ENCODE measurements at places on chromosomes 5 and 9.

DNA sequence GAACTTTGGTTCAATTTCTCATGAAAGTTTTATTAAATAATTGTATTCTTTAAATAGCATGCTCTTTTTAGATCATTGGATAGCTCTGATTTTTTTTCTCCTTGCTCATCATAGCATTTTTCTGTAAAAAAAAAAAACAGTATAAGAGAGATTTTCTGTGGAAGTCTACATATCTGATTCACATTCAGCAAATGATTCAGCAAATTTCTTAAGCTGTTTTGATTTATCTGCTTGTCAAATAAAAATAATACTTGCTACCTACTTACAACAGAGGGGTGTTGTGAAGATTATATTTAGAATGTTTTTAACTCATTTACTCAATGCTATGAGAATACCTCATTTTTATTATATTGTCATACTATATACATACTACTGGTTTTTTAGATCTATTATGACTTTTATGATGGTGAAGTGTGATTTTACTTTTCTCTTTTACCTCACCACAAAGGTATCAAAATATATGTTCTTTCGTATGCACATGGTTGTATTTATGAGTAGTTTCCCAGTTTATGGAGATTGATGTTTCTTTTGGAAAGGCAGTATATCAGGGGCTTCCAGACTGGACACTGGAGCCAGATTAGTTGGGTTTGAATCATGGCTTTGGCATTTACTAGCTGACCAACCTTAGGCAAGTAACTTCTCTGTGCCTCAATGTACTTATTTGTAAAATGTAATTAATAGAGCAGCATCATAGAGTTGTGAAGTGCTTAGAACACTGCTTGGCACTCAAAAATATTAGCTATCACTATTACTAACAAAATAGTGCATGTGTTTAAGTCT is 25.5 kb downstream of the TNPO1 start:
- DNase-seq: no peak

DNA sequence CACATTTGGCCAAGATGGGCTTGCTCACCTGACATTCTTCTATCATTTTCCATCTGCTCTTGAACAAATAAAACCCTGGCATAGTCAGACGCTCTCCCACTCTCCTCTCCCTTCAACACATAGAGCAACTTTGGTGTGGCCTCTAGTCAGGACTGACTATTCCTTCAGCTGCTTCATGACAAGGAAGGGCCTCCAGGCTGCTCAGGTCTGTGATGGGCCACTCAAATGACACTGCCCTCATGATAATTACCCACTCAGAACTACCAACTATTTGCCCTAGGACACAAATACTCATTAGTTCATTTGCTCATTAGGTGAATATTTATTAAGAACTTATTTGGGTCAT is 376.3 kb downstream of the SEMA5A start:
- DNase-seq: no peak

DNA sequence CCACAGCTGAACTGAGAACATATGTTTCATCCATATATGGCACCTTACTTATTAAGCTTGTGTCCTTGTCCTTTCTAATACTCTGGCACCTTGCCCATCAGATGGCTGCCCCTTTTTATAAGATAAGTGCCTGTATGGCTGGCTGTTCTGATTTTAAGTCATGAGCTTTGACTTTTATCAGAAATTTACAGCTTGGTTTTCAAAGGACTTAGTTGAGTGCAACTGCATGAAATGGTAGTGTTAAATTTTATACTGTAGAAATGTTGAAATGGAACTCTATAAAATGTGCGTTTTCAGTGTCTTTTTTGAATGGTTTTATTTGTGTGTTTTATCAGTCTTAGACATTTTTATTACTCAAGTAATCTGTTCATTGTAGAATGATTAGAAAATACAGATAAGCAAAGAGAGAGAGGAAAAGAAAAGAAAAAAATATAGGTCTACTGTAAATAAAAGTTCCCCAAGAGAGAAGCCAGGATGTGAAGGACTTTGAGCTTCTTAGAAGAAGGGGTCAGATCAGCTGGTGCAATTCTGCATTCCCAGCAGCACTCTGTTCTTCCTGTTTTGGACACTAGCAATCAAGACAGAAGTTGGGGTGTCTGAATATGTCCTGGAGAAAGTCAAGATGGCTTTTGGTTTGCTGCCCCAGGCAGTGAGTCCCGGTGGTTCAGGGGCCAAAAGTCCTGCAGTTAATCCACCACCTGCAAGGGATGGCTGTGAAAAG is 38.9 kb downstream of the ARHGAP26 start:
- no peak for DNase-seq

DNA sequence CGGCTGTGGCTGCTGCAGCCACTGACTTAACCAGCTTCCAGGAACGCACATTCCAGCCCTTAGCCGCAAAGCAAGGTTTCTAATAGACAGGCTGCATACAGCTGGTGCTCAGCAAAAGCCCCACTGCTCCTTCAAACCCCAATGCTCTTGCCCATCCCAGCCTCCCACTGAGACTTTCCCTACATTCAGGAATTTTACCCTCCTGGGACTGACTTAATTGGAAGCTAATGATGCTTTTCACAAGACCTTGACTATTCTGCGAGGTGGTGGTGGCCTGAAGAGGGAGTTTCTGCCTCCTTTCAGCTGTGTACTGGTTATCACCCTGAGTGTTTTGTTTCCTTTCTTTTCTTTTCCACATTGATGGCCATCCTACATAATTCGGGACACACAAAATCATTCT is 164.9 kb upstream of the IRX1 start:
- no peak for DNase-seq

GRCh38 chr9:136698635-136699246 is 11.5 kb upstream of the AGPAT2 start:
- DNase-seq: no peak

DNA sequence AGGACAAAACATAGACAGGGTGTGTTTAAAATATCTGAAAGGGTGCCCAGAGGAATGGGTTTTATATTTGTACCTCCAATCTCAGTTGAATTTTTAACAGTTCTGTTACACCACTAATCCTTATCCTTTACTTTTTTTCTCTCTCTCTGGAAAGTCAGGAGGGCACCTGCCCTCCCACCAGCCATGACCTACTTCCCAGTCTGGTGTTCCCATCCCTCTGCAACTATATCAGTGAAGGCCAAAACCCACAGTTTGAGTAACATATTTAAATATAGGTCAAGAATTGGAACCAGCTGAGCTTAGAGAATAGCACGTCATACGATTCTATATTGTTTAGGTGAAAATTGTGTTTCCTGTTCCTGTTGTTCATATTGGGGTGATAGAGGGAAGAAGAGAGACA is 229.8 kb downstream of the NTRK2 start:
- no peak for DNase-seq

GRCh38 chr9:131048820-131049219 is 39.8 kb downstream of the LAMC3 start:
- DNase-seq: no peak

DNA sequence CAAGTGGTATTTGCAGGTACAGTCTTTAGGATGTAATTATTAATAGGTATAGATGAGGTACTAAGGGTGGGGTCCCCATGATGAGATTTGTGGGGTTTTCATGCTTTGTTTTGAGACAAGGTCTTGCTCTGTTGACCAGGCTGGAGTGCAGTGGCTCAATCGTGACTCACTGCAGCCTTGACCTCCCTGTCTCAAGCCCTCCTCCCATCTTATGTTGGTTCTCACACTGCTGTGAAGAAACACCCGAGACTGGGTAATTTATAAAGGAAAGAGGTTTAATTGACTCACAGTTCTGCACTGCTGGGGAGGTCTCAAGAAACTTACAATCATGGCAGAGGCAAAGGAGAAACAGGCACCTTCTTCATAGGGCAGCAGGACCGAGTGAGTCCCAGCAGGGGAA is 217.5 kb downstream of the CDK5RAP2 start:
- DNase-seq: no peak

DNA sequence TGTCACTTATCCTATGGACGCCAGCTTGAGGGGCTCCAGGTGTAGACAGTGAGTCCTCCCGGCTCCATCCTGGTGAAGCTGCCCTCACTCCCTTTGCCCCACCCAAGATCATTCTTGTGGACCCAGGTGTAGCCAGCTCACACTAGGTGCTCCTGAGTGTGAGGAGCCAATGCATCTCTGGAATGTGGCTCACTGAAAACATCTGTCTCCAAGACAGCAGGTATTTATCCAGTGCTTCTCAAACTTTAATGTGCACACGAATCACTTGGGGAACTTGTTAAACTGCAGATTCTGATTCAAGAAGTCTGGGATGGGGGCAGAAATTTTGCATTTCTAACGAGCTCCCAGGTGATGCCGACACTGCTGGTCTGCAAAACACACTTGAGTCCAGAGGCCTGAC is 13.5 kb upstream of the ENC1 start:
- DNase-seq: no peak

GRCh38 chr5:7396713-7397454 is 946 bp downstream of the ADCY2 start:
- DNase-seq: no peak

GRCh38 chr5:139805545-139805944 is 9.9 kb downstream of the PSD2 start:
- DNase-seq: no peak

- no peak for DNase-seq
Measured at GRCh38 chr9:76868897-76869296, 37.0 kb downstream of the PRUNE2 start.

- DNase-seq: no peak
Measured at GRCh38 chr9:70035691-70036090, 8.0 kb upstream of the MAMDC2 start.

DNA sequence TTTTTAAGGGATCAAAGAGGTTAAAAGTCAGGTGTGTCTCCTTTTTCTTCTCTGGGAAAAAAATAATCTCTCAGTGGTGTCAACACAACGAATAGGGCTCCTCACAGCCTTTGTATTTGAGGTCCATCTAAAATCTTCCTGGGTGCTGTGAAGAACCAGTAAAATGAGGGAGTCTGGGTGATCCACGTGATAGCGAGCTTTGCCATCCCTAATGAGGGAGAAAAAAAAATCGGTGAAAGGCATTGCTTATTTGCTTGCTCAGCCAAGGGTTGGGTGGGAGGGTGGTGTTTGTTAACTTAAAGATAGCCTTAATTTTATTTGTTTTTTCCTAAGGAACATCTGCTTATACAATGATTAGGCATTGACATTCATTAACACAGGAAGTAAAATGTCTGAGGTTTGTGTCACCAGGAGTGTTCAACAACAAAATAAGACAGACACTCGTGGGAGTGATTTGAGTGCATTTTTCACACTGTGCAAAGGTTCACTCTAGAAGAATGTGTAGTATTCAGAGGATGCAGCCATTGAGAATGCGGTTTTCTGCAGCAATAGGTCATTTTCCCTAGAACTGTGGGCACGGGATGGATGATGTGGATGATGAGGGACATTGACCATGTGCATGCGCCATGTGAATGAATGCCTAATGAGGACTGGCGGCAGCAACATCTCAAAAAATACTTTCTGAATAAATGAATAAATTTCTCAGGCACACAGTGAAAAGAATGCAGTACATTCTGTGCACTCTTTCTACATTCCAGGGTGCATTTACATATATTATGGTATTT is 369.5 kb downstream of the NTRK2 start:
- no peak for DNase-seq

DNA sequence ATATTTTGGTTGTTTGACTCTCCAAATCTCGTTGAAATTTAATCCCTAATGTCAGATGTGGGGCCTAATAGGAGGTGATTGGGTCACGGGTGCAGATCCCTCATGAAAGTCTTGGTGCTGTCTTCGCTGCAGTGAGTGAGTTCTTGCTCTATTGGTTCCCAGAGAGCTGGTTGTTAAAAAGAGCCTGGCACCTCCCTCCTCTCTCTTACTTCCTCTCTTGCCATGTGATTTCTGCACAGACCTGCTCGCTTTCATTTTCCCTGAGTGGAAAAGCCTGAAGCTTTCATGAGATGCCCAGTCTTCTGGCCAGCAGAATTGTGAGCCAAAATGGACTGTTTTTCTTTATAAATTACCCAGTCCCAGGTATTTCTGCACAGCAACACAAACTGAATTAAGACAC is 221.6 kb downstream of the MAT2B start:
- DNase-seq: no peak

- no peak for DNase-seq
Measured at GRCh38 chr5:180069589-180070247, 1.8 kb downstream of the RNF130 start.

- DNase-seq: no peak
Measured at GRCh38 chr5:103021314-103021713, 98.6 kb downstream of the GIN1 start.

GRCh38 chr5:102561894-102562760 is 63.3 kb upstream of the SLCO6A1 start:
- DNase-seq: no peak

GRCh38 chr5:73303148-73304079 is 130.4 kb downstream of the TMEM174 start:
- no peak for DNase-seq

DNA sequence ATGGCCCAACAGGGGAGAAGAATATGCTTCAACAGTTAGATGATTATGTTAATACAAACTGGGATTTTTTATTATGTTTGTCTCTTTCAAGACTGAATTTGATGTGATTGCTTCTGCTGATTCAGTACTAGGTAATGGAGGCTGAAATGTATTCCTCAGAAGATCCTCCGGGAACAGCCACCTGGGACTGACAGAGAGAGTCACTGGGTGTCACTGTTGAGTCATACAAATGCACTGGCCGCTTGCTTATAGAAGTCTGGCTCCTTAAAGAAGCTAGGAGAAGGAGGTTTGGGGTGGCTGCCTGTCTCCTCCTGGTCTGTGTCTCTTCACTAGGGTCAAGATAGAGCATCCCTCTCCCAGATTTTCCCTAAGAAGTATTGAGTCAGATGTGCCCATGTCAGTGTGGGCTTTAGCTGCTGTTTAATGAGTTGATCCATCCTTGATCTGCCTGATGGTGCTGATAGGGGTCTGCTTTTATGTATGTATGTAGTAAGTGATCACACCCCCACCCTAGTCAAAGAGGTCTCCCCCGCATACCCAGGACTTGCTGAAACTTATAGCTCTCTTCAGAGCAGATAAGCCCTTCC is 773.4 kb downstream of the BRINP1 start:
- no peak for DNase-seq

DNA sequence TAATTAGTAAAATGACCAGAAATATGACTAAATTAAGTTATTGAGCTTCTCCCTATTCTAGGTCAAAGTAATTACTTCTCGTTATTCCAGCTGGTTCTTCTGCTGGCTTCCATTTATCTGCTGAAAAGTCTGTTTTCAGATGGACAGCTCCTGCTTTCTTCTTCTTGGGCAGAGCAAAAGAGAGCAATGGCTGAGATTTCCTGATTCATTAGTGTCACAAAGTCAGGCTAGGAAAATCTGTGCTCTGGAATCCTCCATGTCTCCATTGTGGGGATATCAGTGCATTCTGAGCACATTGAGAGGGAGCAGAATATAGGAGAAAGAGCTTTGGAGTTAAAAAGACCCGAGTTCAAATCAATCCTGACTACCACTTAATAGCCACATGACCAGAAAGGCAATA is 33.7 kb upstream of the NRG2 start:
- no peak for DNase-seq

Data from stimulated activated CD4-positive, alpha-beta T cell treated with anti-CD3 and anti-CD28 coated beads, Interleukin-2, amount 100 ng/mL, for 4 hours (primary cell).